NCI-H2107 (cell line): ENCODE measurements at places on chromosomes 2 and 18.

- no peak for DNase-seq
Observed at GRCh38 chr18:77001979-77002378, 130.6 kb downstream of the MBP start.

- DNase-seq: no peak
Observed at GRCh38 chr2:12705742-12706141, 11.0 kb upstream of the TRIB2 start.

DNA sequence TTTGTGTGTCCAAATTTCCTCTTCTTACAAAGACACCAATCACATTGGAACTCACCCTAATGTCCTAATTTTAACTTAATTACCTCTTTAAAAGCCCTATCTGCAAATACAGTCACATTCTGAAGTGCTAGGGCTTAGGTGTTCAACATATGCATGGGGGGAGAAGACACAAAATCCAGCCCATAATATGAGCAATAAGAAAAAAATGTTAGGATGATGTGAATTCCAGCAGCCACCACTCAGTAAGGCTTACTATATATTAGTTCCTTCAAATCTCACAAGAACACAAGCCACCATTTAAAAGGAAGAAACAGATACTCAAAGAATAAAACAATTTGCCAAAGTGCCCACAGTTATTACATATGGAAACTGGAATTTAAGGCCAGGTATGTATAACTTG lies 285.7 kb downstream of the EPHA4 start:
- DNase-seq: no peak

- no peak for DNase-seq
Observed at GRCh38 chr2:18208956-18209355, 330.5 kb downstream of the KCNS3 start.

DNA sequence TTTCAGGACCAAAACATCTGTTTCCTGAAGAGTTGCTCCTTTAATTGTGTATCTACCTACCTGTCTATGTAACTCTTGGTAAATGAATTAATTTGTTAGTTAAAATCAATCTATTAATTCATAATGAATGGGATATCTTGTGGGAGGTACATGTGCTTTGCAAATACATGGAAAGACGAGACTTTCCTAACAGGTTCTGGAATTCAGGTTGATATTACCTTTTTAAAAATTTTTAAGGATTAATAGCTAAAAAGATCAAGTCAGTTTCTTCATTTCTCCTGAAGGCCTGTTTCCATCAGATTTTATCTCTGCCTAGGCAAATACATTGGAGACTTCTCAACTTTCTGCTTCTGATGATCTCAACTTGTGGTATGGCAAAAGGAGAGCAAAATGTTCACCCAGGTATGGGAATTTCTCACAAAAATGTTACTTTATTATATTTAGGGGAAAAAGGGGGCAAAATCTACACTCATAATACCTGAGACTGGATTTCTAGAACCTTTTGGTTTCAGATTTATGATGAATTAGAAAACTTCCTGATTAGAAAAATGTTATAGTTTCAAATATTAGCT lies 7.4 kb downstream of the TFPI start:
- DNase-seq: no peak
